SK-MEL-5 (cell line): ENCODE measurements at places on chromosomes 16 and 17.
A peak's percentile ranks its signal among the peaks of the same experiment; 100 is the strongest.

DNA sequence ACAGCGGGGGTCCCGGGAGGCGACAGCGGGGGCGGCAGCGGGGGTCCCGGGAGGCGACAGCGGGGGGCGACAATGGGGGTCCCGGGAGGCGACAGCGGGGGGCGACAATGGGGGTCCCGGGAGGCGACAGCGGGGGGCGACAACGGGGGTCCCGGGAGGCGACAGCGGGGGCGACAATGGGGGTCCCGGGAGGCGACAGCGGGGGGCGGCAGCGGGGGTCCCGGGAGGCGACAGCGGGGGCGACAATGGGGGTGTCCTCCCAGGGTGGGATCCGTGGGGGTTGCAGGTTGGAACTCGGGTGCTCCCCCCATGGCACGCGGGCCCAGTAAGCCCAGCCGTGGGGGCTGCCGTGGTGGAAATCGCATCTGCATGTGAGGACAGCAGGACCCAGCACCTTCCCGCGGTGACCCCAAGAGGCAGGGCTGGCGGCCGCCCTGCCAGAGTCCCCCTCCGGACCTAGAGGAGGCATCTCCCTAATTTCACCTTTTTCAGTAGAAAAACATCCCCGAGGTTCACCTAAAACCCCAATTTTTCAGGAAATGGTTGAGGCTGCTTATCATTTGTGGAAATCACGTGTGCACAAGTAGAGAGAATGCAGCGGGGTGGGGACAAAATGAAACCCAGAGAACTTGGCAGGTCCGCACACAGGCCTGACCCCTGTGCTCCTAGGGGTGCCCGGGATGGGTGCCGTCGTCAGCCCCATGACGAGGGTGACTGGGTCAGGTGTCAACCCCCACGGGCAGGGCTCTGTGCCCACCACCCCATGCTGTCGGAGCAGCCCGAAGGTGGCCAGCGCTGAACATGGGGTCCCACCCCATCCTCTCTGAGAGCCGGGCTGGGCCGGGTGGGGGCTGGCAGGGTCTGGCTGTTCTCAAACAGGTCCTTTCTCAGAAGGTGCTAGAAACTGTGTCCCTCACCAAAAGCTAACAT, 10.5 kb upstream of the METRNL start:
- no peak for DNase-seq

- DNase-seq: no peak
These were observed 41.6 kb downstream of the OR3A1 start for GRCh38 chr17:3256575-3256974.

DNA sequence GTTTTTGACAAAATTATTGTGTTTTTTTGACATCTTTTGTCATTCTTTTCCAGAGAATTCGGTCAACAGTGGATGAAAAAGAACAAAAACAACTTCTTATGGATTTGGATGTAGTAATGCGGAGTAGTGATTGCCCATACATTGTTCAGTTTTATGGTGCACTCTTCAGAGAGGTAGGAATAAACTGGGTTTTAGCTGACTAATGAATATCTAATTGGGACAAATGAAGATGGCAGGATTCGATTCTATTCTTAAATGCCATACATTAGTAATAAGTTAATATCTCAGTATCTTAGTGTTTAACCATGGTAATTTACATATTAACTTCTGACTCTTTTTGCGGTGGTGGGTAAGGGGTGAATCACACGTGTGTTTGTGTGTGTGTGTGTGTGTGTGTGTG, 74.8 kb downstream of the MAP2K4 start:
- no peak for DNase-seq

GRCh38 chr17:36857698-36858097, 79.6 kb upstream of the LHX1 start:
- DNase-seq: no peak

DNA sequence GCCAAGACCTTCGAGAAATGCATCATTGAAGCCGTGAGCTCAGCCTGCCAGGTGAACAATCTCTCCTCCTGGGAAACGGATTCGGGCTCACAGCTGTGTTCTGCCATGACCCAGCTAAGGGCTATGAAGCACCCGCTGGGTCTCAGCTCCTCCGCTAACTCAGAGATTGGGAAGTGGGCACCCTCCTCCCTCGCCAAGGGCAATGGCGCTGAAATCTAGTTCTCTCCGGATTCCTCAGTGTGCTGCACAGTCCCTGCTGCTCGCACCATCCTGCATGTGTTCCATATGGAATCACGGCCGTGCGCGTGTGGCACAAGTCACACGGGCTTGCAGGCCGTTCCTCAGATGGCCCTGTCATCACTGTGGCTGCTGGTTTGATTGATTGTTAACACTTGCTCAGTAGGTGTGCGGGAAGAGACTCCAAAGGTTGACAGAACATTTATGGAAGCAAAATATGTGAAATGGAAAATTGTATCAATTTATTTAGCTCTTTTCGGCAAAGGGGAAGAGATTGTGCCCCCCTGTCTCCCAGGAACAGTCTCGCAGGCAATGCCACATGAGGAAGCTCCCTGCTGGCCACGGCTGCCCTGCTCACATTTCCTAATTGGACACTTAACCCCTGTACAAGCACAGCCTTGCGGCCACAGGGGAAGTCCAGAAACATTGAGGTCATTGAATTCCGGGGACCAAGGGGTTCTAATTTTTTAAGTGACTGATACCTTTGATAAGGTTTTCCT, 58.8 kb downstream of the RNF213 start:
- no peak for DNase-seq

- DNase-seq: no peak
These were observed 13.9 kb downstream of the MMP2 start for GRCh38 chr16:55492756-55493380.

DNA sequence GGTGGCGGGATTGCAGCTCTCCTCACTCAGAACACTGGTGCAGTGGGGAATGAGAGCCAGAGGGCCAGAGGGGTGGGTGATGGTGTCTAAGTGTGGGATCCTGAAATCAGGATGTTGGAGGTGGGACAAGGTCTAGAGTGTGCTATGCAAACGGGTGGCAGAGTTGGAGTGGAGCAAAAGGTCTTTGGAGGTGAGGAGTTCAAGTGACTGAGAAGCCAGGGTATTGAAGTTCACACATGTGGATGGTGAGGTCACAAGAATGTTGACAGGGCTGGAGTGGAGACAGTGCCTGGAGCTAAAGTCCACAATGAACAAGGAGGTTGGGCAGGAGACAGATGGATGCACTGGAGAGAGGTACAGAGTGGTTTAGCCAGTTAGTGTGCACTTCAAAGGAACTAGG, 38.3 kb upstream of the MAP3K14 start:
- peak; percentile 44 for DNase-seq

DNA sequence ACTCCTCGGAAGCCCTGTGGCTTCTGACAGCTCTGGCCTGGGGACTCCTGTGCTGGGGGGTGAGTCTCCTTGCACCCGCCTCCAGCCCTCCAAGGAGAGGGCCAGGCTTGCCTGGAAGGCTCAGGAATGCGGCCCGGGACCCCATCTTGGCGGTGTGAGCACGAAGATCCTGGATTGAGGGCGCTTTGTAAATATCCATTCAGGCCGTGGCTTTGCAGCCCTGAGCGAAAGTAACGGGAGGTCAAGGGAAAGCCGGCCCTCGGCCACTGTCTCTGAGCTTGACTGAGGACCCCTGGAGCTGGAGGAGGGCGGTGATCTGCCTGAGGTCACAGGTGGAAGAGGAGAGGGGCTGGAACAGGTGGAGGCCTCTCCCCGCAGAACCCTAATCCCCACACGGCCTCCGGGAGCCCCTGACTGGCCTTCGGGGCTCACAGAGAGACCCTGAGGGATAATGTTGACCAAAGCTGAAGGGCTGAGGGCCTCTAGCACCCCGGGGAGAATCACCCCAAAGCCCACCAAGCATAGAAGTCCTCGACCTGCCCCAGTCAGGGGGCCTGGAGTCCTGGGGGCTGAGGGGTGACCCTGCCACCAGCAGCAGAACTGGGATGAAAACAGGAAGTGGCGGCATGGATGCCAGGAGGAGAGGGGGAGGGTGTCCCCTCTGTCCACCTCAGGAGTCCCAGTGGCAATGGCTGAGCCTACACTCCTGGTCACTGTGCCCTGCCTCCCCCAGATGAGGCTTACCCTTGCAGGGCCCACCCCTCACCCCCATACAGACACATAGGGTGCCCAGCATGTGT, 8.3 kb upstream of the RASD1 start:
- no peak for DNase-seq

GRCh38 chr17:43706235-43706634, 44.5 kb upstream of the MEOX1 start:
- DNase-seq: no peak

- no peak for DNase-seq
These were observed 11.6 kb downstream of the HBQ1 start for GRCh38 chr16:191831-192230.

DNA sequence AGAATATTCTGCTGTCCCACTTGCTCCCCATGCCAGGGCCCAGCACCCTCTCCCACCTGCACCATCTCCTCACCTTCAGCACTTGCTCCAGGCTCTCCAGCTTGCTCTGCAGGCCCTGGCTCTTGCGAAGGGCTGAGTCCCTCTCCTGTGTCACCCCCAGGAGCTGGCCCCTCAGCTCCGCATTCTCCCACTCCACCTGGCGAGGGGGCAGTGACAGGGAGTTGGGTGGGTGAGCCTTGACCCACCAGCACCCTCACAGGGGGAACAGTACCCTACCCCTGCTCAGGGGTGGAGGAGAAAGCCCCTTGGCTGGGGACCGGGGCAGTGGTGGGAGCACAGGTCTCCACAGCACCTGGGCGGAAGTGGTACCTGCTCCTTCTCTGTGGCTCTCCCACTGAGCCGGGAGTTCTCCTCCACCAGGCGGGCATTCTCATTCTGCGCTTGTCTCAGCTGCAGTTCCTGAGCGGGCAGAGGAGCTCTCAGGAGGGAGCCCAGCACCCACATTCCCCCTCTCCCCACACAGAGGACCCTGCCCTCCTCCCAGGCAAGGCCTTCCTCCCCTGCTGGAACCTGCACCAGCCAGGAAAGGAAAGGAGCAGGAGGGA, 5.9 kb downstream of the TSPOAP1 start:
- DNase-seq: no peak

- DNase-seq: no peak
These were observed 197.1 kb downstream of the SHISA9 start for GRCh38 chr16:13098536-13098935.

- peak; percentile 88 for DNase-seq
These were observed 9.2 kb upstream of the ABR start for GRCh38 chr17:1188812-1189504.

GRCh38 chr16:1770328-1771187, 785 bp downstream of the NME3 start:
- no peak for DNase-seq

DNA sequence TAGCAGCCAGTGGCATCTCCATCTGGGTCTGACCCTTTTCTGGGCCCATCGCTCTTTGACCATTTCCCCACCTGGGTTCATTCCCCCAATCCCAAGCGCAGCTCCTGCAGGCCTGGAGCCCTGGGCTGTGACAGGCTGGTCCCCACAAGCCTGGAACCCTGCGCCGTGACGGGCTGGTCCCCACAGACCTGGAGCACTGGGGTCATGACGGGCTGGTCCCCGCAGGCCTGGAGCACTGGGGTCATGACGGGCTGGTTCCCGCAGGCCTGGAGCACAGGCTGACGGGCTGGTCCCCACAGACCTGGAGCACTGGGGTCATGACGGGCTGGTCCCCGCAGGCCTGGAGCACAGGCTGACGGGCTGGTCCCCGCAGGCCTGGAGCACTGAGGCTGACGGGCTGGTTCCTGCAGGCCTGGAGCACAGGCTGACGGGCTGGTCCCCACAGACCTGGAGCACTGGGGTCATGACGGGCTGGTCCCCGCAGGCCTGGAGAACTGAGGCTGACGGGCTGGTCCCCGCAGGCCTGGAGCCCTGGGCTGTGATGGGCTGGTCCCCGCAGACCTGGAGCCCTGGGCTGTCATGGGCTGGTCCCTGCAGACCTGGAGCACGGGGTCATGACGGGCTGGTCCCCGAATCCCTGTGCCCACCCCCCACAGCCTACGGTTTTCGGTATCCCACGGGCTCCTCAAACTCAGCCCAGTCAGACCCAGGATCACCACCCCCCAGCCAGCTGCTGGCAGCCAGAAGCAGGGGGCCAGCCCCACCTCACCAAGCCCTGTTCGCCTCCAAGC, 16.6 kb downstream of the TMC6 start:
- DNase-seq: no peak

- peak; percentile 69 for DNase-seq
These were observed 3.9 kb upstream of the NLRC5 start for GRCh38 chr16:56985288-56985961.

DNA sequence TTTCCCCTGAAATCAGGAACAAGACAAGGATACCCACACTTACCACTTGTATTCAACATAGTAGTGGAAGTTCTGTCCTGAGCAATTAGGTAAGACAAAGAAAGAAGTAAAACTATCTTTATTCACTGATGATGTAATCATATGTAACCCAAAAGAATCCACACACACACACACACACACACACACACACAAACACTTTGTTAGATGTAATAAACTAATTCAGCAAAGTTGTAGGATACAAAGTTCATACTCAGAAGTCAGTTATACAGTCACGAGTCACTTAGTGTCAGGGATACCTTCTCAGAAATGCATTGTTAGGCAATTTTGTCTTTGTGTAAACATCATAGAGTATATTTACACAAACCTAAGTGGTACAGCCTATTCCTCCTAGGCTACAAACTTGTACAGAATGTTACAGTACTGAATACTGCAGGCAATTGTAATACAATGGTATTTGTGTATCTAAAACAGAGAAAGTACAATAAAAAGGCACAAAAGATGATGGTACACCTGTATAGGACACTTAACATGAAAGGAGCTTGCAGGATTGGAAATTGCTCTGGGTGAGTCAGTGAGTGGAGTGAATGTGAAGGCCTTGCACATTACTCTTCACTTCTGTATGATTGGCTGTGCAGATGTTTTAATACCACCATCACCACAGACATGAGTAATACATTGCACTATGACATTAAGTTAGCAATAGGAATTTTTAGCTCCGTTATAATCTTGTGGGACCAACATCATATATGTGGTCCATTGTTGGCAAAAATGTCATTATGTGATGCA, 370.1 kb downstream of the ZFHX3 start:
- no peak for DNase-seq

DNA sequence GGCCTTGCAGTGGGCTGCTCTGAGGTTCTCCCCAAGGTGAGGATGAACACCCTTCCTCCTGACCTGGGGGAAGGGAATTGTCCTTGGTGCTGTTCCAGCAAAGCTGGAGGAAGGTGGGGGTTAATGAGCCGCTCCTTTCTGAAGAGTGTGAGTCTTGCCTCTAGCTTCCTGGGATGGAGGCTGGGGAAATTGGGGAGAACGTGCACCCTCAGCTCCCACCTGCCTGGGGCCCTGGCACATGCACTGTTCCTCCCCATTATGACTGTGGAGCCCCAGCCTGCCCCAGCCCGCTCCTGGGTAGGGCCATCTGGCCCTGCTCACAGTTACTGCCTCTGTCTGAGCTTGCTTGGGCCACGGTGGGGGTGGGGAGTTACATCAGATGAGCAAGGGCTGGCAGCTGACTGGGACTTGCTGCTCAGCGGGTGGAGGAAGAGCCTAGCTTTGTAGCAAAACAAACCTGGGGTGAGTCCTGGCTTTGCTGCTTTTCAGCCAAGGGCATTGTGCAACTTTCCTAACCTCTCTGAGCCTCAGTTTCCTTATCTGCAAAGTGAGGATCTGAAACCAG, 11.1 kb downstream of the TNS4 start:
- DNase-seq: peak; percentile 18
